ENCODE measurements at places on chromosomes 4 and X.

GRCh38 chrX:129188231-129188630, 335.1 kb downstream of the SMARCA1 start:
- DNase-seq: no peak

- DNase-seq: no peak
These were observed 76.8 kb downstream of the CFAP299 start for GRCh38 chr4:80412322-80412721.

DNA sequence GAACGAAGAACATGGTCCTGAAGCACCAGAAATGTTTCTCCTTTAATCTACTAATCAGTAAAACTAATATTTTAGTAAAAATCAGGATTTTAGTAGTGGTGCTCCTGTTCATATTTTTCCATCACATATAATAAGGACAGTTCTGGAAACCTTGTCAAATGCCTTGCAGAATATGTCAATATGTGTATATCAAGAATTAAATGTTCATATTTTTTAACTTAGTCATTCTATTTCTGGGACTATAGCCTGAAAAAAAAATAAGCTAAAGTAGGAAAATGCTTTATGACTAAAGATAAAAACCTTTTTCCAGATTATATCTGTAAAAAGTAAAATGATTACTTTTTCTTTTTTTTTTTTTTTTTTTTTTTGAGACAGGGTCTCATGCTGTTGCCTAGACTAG, 65.1 kb downstream of the MAB21L2 start:
- DNase-seq: no peak

DNA sequence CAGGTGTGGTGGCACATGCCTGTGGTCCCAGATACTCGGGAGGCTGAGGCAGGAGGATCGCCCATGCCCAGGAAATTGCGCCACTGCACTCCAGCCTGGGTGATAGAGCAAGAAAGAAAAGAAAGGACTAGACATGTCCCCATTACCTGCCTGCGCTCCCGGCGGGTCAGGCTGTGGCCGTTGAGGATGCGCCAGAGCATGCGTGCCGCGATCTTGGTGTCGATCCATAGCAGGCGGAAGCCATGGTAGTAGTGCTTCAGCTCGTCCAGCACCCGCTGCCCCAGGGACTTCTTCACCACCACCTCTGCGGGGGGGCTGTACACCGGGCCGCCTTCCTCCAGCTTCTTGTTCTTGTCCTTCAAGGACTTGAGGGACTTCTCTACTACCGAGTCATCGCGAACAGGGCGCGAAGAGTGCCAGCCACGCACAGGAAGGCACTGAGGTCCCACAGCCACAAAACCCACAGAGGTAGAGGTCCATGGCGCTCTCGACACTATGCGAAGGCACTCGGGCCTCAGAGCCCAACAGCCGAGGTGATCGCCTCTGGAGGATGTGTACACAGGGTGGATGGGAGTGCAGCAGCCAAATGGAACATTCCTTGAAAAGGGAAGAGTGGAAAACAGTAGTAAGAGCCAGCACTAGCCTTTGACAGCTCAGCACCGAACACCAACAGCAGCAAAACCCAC, 14.6 kb downstream of the LETM1 start:
- no peak for DNase-seq

- DNase-seq: no peak
These were observed 432.4 kb downstream of the DMD start for GRCh38 chrX:32778965-32779364.

- DNase-seq: no peak
These were observed 187.0 kb downstream of the AASDH start for GRCh38 chr4:56200275-56200674.

GRCh38 chrX:40174854-40175510, 77.2 kb upstream of the BCOR start:
- peak; percentile 61 for DNase-seq

DNA sequence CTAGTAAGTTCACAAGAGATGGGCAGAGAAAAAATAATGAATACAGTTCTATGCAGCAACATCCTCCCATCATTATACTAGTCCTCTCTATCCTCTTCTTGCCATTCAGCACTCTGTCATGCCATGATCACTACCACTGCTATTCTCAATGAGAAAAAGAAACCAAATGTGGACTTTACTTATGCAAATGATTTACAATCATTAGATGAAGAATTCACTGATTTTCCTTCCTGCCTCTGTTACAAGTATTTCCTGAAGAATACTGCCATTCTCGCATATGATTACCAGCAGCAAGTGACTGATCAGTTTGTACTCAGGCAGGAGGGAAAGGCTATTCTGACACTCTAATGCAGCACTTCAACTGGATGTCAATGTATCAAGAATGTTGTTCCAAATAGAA, 50.3 kb downstream of the WDFY3 start:
- no peak for DNase-seq

Data from stimulated activated CD4-positive, alpha-beta T cell treated with anti-CD3 and anti-CD28 coated beads, Interleukin-1b, Interleukin-23, amount 100 ng/mL, for 48 hours (primary cell).